Non-pigmented ciliary epithelial cell (primary cell): ENCODE measurements at places on chromosomes 5 and 9.
A peak's percentile ranks its signal among the peaks of the same experiment; 100 is the strongest.

GRCh38 chr5:106923409-106923808 is 747.3 kb downstream of the EFNA5 start:
- DNase-seq, result no peak

- no peak for DNase-seq
Observed at GRCh38 chr9:1701113-1701512, 314.0 kb upstream of the SMARCA2 start.

DNA sequence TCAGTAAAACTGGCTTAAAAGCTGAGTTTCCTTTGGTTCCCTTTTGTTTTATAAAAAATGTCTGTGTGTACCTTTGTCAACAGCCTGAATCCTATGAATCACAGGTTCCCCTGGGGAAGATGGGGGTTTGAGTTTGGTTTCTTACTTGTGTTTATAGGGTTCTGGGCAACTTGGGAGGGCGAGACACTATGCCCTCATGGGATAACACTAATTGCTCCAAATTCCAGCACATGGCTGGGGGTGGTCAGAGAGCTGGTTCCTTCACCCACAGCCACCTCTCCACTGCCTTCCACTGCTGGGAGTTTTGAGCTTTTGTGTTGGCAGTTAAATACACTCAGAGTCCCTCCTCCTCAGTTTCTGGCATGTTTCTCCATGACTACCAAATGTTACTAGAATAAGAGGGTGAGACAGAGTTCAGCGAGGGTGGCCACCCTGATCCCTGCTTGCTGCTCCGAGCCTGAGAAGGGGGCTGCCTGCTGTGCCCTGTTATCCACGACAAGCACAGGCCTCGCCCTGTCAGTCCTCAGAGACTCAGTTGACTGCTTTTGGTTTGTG is 83.0 kb upstream of the EPB41L4B start:
- no peak for DNase-seq

- DNase-seq, result no peak
Observed at GRCh38 chr5:135163964-135164363, 129.9 kb upstream of the PITX1 start.

- no peak for DNase-seq
Observed at GRCh38 chr9:86099701-86100364, 475 bp upstream of the GOLM1 start.

DNA sequence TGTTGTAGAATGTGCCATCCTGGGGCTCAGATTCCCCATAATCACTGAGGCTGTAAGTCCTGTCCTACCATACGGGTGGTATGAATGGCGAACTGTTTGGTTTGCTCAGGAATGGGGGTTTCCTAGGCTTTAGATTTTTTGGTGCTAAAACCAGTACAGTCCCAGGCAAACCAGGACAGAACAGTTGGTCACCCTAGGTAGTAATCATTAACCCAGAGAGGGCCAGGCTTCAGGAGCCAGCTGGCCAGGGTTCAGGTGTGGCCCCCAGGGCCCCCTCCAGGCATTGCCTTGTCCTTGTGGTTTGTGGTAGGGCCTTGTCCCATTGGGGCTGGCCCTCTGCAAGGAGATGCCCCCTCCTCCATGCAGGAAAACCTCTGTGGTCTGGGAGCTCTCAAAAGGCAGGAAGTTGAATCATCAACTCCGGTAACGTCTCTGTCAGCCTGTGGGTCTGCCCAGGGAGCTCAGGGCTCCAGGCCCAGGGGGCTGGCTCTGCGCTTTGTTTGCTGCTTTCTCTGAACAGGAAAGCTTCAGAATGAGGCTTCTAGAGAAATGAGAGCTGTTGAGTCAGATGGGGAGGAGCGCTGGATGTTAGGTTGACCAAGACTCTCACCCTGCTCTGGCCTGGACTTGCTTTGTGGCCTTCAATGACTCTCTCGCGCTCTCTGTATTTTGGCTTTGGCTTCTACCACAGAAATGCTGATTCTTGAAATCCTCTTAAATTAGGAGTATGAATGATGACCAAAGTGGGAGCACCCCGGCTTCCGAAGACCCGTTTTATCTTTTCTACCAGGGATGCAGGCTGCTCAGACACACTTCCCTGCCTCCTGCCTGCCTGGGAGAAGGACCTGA is 22.2 kb upstream of the JADE2 start:
- peak; percentile 93 for DNase-seq

GRCh38 chr5:156126716-156127115 is 200.2 kb upstream of the SGCD start:
- no peak for DNase-seq

- no peak for DNase-seq
Observed at GRCh38 chr5:81856948-81857928, 106.3 kb upstream of the SSBP2 start.

DNA sequence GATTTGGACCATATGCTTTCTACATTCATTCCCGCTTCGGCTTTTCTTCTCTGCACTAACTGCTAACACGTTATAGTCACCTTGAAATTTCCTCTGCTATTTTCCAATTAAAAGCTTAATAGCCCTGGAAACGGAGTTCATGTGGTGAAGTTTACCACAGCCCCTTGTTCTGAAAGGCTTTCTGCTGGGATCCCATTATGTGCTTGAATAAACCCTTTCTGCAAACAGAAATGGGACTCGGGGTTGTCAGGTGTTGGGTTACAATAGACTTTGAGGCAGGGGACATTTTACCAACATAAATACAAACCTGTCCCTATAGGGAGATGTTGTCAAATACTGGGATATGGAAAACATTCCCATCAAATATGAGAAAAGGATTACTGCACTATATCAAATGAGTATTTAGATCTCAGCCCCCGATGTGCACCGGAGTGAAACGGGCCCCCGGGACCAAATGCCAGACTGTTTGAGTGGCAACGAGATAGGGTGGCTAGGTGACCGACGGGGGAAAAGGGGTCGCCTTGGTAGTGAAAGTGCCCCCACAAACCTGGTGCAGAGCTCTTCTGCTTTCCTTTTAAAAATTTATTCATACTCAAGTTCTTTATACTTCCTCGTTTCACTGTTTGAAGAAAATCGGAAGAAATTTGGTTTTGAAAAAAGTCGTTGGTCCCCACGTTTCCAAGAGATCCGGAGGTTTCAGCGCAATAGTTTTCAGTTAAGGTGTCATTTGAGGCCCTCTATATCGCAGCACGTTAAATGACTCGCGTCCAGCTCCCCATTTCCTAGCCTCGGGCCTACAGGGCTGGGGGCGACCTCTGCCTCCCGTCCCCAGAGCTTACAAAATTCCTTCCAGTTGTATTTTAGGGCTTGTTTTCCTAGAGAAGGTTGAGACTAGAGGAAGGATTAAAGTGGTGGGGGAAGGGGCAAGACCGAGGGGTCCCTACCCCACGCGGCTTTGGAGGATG is 2.1 kb upstream of the DMRT3 start:
- no peak for DNase-seq

- no peak for DNase-seq
Observed at GRCh38 chr9:93658184-93658925, 82.0 kb downstream of the PHF2 start.

DNA sequence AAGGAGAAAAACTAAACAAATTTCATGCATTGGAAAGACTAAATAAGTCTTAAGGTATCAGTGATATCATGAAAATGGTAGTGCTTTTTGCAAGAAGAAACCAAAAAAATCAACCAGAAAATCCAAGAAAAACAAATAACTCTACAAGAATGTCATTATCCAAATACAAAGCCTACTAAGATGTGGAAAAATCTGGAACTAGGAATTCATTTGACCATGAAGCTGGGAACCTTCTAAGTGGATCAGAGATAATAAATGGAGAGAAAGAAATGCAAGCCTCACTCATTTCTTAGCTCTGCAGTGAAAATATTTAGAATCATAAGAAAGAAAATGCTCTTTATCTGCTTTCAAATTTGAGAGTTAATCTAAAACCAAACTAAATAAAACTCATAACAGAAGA is 51.3 kb downstream of the RASEF start:
- no peak for DNase-seq

DNA sequence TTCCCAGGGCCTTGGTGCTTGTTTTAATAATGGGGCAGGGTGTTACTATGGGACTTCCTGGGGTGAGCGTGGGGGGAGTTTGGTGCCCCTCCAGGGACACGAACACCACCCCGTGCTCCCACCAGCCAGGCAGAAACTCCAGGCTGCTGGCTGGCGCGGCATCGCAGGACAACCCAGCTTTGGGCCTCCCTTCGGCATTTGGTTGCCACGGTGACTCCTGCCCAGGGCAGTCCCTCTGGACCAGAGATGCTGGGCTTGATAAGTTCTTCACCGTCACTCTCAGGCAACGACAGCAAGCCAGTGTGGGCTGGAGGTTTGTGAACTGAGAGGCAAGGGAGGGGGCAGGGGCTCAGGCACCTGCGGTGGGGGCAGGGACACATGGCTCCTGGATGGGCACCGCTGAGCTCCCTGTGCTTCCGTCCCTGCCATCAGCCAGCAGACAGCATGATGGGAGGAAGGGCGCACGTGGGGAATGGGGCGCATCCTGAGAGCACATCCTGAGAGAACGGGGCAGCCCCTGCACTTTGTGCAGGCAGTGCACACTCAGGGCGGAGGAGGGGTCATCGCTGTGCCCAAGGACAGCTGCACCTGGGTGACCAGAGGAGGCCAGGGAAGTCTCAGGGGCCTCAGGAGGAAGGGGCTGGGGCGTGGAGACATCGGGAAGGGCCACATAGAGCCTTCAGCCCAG is 116.4 kb downstream of the RXRA start:
- DNase-seq, result no peak

DNA sequence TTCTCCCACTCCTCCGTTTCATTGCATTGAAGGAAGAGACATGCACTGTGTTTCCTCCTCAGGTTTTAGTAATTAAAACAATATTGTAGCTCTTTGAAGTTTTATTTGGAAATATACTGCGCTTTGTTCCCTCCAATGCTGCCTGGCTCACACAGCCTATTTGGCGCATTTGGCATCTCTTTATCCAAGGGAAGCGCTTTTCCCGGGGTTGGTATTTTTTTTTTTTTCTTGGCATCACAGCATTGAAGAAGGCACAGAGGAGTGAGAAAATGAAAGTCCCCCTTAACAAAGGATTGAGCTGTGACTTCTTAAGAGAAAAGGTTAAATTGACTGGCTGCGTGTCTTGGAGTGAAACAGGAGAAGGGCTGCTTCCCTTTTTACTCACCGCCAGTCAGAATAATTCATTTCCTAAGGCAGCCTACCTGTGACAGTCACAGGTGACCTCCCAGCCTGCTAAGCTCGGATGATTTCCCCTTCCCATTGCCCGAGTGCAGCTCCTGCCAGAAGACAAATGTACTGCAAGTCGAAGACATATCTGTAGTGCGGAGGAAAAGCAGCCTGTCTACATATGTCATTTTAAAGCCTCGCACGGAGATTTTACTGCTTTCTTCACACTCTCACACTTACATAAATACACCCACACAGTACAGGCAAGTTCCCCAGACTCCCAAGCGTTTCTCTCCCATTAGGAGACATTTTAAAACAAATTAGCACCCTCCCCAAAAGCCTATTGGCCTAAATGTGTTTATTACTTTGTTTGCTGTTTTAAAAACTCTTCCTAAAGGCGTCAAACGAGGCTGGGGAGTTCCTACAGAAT is 665.5 kb upstream of the ZNF608 start:
- no peak for DNase-seq

DNA sequence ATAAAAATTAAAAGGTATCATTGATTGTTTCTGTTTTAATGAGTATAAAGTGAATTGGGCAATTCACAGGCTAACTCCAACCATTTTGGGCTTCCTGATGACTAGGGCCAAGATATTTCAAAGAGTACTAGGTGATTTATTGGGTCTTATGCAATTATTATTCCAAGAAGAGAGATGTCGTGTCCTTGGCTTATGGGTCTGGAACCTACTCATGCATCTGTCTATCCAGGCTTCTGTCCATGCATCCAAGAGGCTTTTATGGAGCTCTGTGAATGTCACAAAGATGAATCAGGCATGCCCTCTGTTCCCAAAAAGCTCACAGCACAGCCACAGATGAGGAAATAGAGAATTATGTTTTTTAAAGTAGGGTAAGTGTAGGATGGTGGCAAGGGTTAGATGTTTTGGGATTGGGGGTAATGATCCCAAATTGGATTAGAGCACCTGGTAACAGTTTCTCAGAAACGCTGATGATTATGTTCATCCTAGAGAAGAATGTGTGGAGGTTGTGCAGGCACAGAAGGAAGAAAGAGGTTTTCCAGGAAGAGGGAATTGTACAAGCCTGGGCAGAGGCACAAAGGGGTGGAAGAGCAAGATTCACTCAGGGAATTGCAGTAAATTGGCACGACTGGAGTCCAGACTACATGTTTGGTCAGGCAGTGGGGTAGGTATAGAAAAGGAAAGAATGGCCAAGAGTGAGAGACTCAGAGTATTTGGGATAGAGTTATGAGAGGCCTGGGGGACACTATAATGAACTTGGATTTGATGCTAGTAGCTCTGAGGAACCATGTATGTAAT is 83.0 kb upstream of the TNC start:
- no peak for DNase-seq
